Cardiac muscle cell (in vitro differentiated cells and primary cell): ENCODE measurements at places on chromosomes 4 and X. TPM values are rescaled to one million over a fixed set of nuclear protein-coding genes. Genes with fewer than 3 reads are reported as not detected.

DNA sequence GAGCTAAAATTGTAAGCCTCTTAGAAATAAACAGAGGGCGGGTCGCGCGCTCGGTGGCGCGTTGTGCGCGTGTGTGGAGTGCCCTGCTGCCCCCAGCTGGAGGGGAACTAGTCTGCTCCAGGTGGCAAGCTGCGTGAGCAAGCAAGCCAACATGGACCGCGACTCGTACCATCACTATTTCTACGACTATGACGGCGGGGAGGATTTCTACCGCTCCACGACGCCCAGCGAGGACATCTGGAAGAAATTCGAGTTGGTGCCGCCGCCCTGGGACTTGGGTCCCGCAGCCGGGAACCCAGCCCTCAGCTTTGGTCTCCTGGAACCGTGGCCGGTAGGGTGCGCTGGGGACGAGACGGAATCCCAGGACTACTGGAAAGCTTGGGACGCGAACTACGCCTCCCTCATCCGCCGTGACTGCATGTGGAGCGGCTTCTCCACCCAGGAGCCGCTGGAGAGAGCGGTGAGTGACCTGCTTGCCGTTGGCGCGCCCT is 66.1 kb downstream of the DNAAF6 start:
- H3K4me3 ChIP-seq: peak overlapping the region; percentile 24
- H3K27ac ChIP-seq: no peak overlapping the region
- H3K27me3 ChIP-seq: peaks cover 24% of the 10 kb centered on the region
- no peaks in the 10 kb centered on the region for H3K36me3 ChIP-seq

DNA sequence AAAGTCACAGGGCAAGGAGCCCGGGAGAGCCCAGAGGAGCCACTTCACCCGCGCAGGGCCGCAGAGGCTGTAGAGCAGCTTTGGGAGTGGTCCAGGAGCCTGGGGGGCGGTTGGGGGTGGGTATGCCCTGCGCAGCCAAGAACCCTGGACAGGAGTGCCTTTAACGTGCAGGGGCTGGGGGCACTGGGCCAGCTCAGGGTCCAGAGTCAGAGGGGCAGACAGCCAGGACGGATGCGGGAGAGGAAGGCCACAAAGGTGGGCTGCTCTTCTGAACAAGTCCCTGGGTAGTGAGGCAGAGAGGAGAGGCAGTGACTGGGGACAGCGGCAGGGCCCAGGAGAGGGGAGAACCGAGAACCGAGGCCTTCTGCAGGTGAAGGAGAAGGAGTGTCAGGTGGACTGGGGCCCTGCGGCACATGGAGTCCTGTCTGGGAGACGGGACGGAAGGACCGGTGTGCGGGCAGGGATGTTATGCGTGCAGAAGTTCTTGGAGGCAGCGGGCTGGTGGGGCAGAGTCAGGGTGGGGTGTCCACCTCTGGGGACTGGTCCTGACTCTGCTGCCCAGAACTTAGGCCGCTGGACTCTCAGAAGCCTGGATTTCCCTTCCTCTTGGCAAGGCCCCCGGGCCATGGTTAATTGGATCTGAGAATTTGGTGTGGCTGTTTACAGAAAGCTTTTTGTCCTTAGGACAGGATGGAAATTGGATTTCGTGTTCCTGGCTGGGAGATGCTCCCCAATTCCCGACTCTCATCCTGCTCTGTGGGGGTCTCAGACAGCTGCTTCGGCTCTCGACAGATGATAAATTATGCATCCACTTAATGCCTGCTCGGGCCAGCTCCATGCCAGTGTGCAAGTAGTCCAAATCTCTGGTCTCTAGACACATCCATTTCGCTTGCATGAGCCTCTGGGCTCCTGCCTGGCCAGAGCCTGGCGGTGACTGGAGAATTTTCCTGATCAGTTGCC is 31.9 kb downstream of the ADRA2C start:
- no peak overlapping the region for H3K27ac ChIP-seq
- H3K27me3 ChIP-seq: no peaks in the 10 kb centered on the region
- H3K4me1 ChIP-seq: no peaks in the 10 kb centered on the region
- H3K36me3 ChIP-seq: no peaks in the 10 kb centered on the region

DNA sequence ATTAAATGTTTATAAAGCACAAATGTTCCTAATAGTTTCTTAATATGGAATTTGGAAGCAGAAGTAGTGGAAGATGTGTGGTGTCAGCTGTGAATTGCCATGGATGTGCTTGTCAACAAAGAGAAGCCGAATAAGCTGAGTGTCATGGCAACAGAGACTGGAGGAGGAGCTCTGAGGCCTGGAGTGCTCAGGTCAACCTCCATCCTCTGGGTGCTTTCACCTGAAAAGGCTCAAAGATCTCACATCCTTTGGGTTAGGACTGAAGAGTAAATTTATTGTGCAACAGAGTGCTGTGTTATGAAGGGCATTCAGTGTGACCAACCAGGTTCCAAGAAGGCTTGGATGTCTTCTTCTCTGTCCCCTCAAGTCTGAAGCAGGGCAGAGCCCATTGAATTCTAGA is 18.7 kb downstream of the SGMS2 start:
- H3K4me1 ChIP-seq: no peaks in the 10 kb centered on the region
- no peaks in the 10 kb centered on the region for H3K36me3 ChIP-seq
- no peaks in the 10 kb centered on the region for H3K27me3 ChIP-seq
- H3K27ac ChIP-seq: no peak overlapping the region
- DNase-seq: no peak

Gene TMSB4X
- total RNA-seq: 144 and 207 TPM in 2 replicates

Gene ATP2B3
- total RNA-seq: 0.14 and 0.21 TPM in 2 replicates

Gene SH2D1A
- total RNA-seq: not detected in 2 replicates

Gene HS3ST1
- 0.09 and 0.35 TPM in 2 replicates for total RNA-seq
